Fibroblast of lung (primary cell): ENCODE measurements at places on chromosomes 11 and 22.

- H3K36me3 ChIP-seq, result no peaks in the 10 kb centered on the region
- H3K27me3 ChIP-seq, result no peaks in the 10 kb centered on the region
Measured at GRCh38 chr22:47192651-47193437, 430.4 kb downstream of the TBC1D22A start.

- no peak for DNase-seq
- H3K36me3 ChIP-seq, result no peaks in the 10 kb centered on the region
- no peaks in the 10 kb centered on the region for H3K27me3 ChIP-seq
- no peak overlapping the region for H3K27ac ChIP-seq
- no peaks in the 10 kb centered on the region for H3K4me1 ChIP-seq
- H3K4me3 ChIP-seq, result no peak overlapping the region
Measured at GRCh38 chr11:103953797-103954486, 82.5 kb upstream of the DDI1 start.

DNA sequence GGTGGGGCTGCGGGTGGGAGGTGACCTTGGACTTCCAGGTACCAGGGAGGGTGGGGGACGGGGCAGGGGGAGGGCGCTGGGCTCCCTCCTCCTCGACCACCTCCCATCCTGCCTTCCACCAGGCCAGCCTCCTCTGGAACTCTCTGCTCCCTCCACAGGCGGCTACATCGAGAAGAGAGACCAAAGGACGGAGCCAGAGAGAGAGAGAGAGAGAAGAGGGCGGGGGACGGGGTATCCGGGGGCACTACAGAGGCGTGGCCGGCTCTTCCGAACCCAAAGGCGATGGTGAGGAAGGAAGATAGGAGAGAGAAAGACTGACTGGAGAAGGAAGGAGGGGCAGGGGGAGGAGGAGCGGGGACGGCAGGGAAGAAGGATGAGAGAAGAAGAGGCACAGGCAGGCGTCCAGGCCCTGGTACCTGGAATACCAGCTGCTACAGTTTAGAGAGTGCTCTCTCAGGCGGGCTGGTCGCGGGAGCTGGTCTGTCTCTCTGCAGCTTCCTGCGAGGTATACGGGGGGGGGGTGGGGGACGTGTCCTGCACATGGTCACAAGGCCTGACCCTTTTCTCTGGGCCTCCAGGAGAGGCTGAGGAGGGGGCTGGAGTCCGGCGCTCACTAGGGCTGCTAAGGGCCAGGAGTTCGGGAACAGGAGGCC is 38.0 kb downstream of the IGSF9B start:
- no peak for DNase-seq
- H3K36me3 ChIP-seq, result no peaks in the 10 kb centered on the region
- H3K4me3 ChIP-seq, result no peak overlapping the region
- H3K27me3 ChIP-seq, result peaks cover 2% of the 10 kb centered on the region

GRCh38 chr22:19801340-19802000 is 40.9 kb downstream of the TBX1 start:
- no peaks in the 10 kb centered on the region for H3K36me3 ChIP-seq
- DNase-seq, result no peak
- no peak overlapping the region for H3K27ac ChIP-seq
- H3K4me1 ChIP-seq, result peaks cover 5% of the 10 kb centered on the region
- no peak overlapping the region for H3K4me3 ChIP-seq

DNA sequence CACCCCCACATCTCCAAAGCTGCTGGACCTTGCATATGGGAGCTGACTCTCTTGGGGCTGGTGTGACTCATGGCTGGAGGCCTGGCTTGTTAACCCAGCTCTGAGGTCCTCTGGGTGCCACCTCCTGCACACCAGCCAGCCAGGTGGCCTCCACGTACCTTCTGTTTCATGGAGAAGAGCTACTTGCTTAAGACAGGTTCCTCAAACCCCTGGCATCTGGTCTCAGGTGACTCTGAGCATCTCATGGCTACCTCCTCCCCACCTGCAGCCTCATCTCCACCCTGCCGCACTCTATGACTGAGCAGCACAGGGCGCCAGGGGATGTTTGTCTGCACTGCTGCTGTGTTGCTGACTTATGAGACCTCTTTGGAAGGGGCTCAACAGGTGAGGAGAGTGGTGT is 55.7 kb downstream of the BCR start:
- H3K27me3 ChIP-seq, result no peaks in the 10 kb centered on the region
- no peak overlapping the region for H3K4me3 ChIP-seq

GRCh38 chr11:71263386-71263785 is 11.0 kb upstream of the SHANK2 start:
- H3K27me3 ChIP-seq, result no peaks in the 10 kb centered on the region
- no peaks in the 10 kb centered on the region for H3K36me3 ChIP-seq
- peak; percentile 30 for DNase-seq
- H3K27ac ChIP-seq, result no peak overlapping the region
- no peaks in the 10 kb centered on the region for H3K4me1 ChIP-seq

GRCh38 chr22:26953012-26953883 is 295.9 kb downstream of the MIAT start:
- no peak overlapping the region for H3K4me3 ChIP-seq
- no peaks in the 10 kb centered on the region for H3K4me1 ChIP-seq
- no peak for DNase-seq
- peaks cover 19% of the 10 kb centered on the region for H3K27me3 ChIP-seq

DNA sequence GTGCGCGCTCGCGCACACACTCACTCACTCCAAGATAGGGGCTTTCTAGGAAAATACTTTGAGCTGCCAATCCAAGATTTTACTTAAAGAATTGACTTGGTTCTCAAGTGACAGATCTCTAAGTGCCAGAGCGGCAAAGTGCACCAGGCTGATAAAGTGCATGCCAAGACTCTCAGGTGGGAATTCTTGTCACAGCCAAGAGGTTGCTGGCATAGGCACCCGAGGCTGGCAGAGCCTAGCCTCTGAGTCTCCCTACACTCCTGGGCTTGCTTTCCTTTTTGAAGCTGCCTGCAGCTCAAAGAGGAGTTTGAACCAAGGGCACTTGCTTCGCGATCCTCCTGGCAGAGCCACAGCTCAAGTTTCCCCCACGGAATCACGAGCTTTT is 2.5 kb upstream of the ADM start:
- H3K4me1 ChIP-seq, result peaks cover 9% of the 10 kb centered on the region
- peak; percentile 41 for DNase-seq
- peaks cover 18% of the 10 kb centered on the region for H3K36me3 ChIP-seq
- H3K4me3 ChIP-seq, result peak overlapping the region; percentile 70
- H3K27me3 ChIP-seq, result no peaks in the 10 kb centered on the region

GRCh38 chr22:49914256-49914655 is 4.0 kb downstream of the ALG12 start:
- H3K27ac ChIP-seq, result no peak overlapping the region
- H3K36me3 ChIP-seq, result peaks cover 2% of the 10 kb centered on the region
- H3K4me3 ChIP-seq, result no peak overlapping the region
- no peaks in the 10 kb centered on the region for H3K27me3 ChIP-seq
- no peak for DNase-seq
- H3K4me1 ChIP-seq, result peaks cover 2% of the 10 kb centered on the region

DNA sequence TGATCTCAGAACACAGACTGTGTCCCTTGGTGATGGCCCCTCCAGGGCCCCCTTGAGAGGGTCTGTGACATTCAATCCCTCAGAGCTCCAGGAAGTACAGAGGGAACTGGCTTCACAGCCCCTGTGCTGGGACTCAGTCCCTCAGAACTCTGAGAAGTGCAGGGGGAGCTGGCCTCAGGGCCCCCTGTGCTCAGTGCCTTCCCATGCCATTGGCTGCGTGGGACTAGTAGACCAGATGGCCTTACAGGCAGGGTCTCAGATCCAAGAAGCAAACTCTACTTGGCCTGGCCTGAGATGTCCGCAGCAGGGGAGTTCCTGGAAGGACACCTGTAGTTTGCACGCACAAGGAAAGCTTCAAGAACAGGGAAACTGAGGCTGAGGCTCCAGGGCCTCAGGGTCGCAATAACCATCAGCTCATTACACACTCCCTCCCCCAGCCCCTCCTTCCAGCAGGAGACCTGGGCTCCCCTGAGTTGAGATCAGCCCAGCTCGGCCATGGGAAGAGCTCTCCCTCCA is 138.4 kb downstream of the BRD1 start:
- no peaks in the 10 kb centered on the region for H3K27me3 ChIP-seq
- no peak for DNase-seq
- no peak overlapping the region for H3K4me3 ChIP-seq
- no peaks in the 10 kb centered on the region for H3K4me1 ChIP-seq

GRCh38 chr11:10858439-10859325 is 829 bp upstream of the ZBED5 start:
- no peaks in the 10 kb centered on the region for H3K27me3 ChIP-seq
- peak overlapping the region; percentile 95 for H3K4me3 ChIP-seq
- peak overlapping the region; percentile 96 for H3K27ac ChIP-seq
- no peak for DNase-seq
- peaks cover 2% of the 10 kb centered on the region for H3K4me1 ChIP-seq

GRCh38 chr11:18309691-18310090 is 12.2 kb downstream of the HPS5 start:
- no peak overlapping the region for H3K4me3 ChIP-seq
- no peaks in the 10 kb centered on the region for H3K4me1 ChIP-seq
- H3K27me3 ChIP-seq, result no peaks in the 10 kb centered on the region
- peaks cover 2% of the 10 kb centered on the region for H3K36me3 ChIP-seq
- DNase-seq, result no peak
- H3K27ac ChIP-seq, result no peak overlapping the region

DNA sequence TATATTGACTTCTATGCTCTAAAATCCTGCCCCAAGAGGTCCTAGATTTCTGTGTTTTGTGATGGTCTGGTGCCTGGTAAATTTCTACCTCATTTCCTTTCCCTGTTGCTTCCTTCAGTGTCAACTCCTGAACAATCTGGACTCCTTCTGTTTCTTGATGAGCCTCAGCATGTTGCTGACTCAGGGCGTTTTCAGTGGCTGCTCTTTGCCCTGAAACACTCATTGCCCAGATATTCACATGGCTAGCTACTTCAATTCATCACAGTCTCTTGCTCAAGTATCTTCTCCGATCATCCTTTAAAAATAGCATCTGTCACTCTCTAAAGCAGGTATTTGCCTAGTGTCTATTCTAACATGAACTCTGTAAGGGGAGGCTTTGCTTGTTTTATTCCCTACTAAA is 526.3 kb upstream of the RAG2 start:
- H3K27ac ChIP-seq, result no peak overlapping the region
- peak; percentile 6 for DNase-seq
- no peaks in the 10 kb centered on the region for H3K27me3 ChIP-seq
- H3K36me3 ChIP-seq, result no peaks in the 10 kb centered on the region
- H3K4me3 ChIP-seq, result no peak overlapping the region
- no peaks in the 10 kb centered on the region for H3K4me1 ChIP-seq

DNA sequence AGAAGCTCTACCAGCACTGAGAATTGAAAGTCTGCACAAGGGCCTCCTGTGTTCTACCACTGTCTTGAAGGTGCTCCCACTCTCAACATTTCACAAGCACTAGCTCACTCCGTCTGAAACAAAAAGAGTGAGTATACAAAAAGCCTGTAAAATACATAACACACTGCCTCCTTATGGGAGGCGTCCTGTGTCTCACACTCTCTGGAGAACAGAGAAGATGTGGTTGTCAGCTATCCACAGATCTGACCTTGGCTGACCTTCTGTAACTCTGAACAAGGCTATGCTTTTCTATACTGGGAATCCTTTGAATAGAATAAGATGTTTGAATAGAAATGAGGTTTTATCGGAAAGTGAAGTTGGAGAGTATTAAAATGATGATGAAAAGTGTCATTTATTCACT is 171.3 kb upstream of the TMEM45B start:
- H3K4me3 ChIP-seq, result no peak overlapping the region
- H3K4me1 ChIP-seq, result peaks cover 2% of the 10 kb centered on the region
- H3K27ac ChIP-seq, result no peak overlapping the region

DNA sequence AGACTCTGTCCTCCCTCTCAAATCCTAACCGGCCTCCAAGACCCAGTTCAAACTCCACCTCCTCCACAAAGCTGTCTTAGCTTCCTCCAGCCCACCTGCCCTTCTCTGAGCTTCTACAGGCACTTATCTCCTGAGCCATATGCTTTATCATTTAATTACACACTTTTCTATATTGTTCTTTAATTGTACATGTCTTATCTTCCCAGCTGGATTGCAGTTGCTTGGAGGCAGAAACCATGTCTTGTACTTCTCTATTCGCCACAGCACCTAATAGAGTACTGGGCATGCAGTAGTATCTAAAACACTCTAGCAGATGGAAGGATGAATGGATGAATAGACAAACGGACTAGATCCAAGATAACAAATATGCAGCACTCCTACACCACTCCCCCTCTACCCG is 11.3 kb downstream of the TRIM29 start:
- H3K4me3 ChIP-seq, result no peak overlapping the region
- H3K4me1 ChIP-seq, result no peaks in the 10 kb centered on the region
- H3K27ac ChIP-seq, result no peak overlapping the region
- H3K36me3 ChIP-seq, result no peaks in the 10 kb centered on the region

GRCh38 chr11:121348220-121348875 is 55.8 kb downstream of the SC5D start:
- H3K36me3 ChIP-seq, result no peaks in the 10 kb centered on the region
- no peak overlapping the region for H3K4me3 ChIP-seq
- peaks cover 5% of the 10 kb centered on the region for H3K27me3 ChIP-seq
- H3K27ac ChIP-seq, result no peak overlapping the region
- no peaks in the 10 kb centered on the region for H3K4me1 ChIP-seq
- DNase-seq, result no peak

DNA sequence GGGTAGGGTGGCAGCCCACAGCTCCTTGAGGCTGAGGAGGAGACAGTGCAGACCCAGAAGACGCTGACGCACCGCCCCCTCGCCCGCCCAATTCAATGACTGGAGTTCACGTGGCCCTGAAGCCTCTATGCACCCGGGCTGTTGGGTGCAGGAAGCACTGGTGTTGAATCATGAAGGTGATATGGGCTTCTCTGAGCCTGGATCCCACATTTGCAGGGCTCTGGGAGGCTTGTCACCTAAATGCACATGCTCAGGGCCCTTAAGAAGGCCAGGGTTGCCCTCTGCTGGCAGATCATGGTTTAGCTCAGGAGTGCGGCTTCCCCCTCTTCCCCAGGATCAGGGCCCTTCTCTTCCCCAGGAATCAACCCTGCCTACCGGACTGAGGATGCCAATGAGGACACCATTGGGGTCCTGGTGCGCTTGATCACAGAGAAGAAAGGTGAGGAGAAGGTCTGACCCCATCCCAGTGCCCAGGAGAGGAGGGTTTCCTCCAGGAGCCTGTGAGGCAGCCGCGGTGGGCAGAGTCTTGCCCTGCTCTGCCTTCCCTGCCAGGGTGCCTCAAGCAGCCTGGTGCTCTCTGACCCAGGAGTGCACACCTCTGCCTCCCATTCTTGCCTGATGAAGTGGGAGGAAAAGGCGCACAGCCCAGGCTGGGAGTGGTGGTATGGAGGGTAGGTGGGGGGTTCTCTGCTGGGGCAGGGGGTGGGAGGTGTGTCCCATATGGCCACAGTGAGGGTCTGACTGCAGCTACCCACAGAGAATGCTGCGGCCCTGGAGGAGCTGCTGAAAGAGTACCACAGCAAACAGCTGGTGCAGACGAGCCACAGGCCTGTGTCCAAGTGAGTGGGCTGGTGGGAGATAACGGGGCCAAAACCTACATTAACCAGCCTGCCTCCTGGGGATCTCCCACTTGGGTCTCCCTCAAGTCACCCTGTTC is 17.5 kb downstream of the RELT start:
- peaks cover 3% of the 10 kb centered on the region for H3K36me3 ChIP-seq
- H3K4me3 ChIP-seq, result no peak overlapping the region
- DNase-seq, result peak; percentile 73
- no peak overlapping the region for H3K27ac ChIP-seq

GRCh38 chr11:15145615-15146014 is 30.9 kb downstream of the INSC start:
- H3K4me3 ChIP-seq, result no peak overlapping the region
- DNase-seq, result no peak
- H3K36me3 ChIP-seq, result no peaks in the 10 kb centered on the region
- no peak overlapping the region for H3K27ac ChIP-seq
